ENCODE measurements at places on chromosomes 2 and 18. TPM values are rescaled to one million over a fixed set of nuclear protein-coding genes. Genes with fewer than 3 reads are reported as not detected.

DNA sequence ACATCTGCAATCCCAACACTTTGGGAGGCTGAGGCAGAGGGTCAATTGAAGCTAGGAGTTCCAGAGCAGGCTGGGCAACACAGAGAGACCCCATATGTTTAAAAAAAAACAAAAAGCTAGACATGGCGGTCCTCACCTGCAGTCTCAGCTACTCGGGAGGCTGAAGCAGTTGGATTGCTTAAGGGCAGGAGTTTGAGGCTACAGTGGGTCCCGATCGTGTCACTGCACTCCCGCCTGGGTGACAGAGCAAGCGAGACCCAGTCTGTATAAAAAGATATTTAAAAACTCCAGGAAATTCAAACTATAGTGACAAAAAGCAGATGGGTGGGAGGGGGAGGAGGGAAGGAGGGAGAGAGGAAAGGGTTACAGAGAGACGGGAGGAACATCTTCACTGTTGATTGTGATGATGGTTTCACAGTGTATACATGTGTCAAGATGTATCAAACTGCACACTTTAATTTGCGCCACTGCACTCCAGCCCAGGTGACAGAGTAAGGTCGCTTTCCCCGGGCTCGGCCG is 942 bp upstream of the ZNF236 start:
- no peak for DNase-seq

GRCh38 chr2:186941853-186942252 is 92.9 kb upstream of the ZSWIM2 start:
- DNase-seq = no peak

The SEC11C gene
- 54.3 TPM for total RNA-seq

DNA sequence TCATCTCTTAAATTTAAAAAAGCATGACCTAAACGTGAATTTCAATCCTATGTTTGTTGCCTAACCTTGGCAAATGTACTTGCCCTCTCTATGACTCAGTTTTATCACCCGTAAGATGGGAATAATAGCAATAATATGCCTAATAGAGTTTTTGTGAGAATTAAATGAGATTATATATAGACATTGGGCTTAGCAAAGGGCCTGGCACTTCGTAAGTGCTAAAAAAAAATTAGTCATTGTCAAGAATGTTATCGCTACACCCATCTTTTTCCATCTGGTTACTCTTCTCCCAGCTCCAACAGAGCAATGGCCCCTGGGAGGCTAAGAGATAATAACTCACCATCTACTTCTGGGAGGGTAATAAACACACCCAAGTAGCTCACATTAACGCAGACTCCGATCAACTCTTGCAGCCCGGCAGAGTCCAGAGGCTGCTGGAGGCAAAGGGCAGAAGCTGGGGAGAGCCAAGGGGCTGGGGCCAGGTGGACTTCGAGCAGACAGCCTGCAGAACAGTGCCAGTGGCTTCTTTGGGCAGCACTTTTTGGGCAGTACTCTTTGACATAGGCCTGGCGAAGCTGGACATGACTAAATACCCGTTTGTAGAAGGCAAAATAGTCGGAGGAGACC is 63.9 kb upstream of the STPG4 start:
- no peak for DNase-seq

The CNGA3 gene
- 0.84 TPM for total RNA-seq

DNA sequence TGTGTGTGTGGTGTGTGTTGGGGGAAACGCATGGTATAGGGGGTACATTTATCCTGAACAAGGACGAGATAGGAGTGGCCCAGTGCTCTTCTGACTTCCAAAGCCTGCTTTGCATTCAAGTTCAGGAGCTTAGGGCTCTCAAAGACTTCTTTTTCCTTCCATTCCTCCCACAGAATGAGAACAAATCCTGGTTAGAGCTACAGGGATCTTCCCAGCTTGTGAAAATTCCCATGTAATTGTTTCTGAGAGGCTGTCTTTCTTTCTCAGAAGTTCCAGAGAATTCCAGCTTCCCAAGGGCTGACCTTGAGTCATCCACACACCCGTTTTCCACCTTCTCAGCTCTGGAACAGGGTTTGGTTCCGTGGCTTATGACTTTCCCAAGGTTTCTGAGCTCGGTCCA is 38.9 kb downstream of the FASTKD2 start:
- no peak for DNase-seq

- DNase-seq = no peak
These were observed 184.8 kb downstream of the DIS3L2 start for GRCh38 chr2:232146294-232146693.

DNA sequence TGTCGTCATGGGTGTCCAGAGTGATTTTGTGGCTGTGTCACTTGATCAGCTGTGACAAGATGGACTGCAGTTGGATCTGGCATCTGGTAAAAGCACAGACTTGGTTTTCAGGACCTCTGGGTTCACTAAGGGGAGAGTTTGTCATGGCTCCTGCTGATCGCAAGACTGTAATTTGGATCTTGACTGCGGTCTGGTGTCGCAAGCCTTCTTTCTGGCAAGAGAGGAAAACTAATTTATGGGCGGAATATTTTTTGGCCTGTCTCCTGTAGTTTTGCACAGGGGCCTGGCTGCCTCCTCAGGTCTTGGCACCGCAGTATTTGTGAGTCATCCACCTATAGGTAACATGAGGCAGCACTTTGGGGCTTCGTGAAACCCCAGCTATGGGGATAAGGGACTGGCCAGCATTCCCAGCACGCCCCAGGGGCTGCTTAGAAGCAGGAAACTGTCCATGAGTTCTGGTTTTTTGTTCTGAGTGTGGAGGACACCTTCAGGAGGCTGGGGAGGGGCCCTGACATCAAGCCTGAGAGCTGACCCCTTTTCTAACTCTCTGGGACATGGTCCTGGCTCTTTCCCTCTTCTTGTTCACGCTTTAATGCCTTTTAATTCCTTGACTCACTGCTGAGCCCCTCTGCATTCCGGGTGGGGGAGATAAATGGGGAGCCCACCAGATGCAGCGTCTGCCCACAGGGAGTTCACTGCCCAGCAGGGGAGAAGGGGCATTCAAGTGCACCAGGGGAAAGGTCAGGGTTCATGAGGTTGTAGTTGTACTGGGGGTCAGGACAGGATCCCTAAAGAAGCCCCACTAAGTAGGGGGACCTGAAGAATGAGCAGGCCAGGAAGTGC is 12.2 kb downstream of the SH3BP4 start:
- no peak for DNase-seq

GRCh38 chr2:15708161-15708560 is 116.5 kb downstream of the DDX1 start:
- no peak for DNase-seq

GRCh38 chr2:127040169-127040568 is 66.8 kb downstream of the BIN1 start:
- DNase-seq = no peak

The SLC5A7 gene
- 3.0 TPM for total RNA-seq

The ATP8B1 gene
- total RNA-seq = 0.05 TPM
